Left renal cortex interstitium (tissue), 4 donors: ENCODE measurements at places on chromosomes 2 and 18. TPM values are rescaled to one million over a fixed set of nuclear protein-coding genes. Genes with fewer than 3 reads are reported as not detected.
A peak's percentile ranks its signal among the peaks of the same experiment; 100 is the strongest.

DNA sequence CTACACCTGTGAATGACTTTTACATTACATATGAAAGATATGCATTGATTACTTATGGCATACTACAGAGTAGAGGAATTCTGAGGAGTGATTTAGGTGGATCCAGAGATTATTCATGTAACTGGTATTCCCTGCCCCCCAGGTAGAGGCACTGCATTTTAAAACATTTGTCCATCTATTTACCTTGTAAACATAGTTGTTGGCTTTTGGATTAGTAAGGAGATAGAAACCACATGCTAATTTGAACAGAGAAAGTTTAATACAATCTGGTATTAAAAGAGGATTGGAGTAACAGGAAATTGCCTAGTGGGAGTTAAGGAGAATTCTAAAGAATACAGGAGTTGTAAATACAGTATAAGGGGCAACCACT lies 15.9 kb downstream of the GALNT3 start:
- no peak for DNase-seq

DNA sequence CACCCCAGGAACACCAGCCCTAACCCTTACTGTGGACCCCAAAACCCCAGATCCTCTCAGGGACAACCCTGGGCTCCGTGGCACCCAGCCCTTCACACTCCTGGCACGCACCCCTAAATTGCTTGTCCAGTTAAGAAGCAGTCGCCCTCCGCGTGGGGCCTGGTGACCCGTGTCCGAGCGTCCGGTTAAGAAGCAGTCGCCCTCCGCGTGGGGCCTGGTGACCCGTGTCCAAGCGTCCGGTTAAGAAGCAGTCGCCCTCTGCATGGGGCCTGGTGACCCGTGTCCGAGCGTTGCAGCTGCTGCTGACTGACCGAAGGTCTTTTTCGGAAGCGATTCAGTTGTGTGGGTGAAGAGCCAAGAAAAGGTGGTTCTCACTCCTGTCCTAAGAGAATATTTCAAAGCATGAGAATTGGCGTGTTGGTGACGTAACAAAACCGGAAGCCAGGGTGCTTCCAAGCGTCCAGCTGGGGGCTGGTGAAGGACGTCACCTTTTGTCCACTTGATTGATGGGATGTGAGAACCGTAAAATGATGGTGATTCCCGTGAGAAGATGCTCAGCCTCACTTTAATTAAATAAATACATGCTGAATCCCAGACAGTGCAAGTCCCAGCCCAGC lies 70.5 kb downstream of the KCNG2 start:
- DNase-seq = no peak

GULP1 gene
- polyA plus RNA-seq = 55.8 TPM

- DNase-seq = no peak
Measured at GRCh38 chr18:21682371-21683051, 22.1 kb downstream of the ABHD3 start.

PROKR1 gene
- 0.45 TPM for polyA plus RNA-seq

GRCh38 chr18:57035590-57035989 lies 111.3 kb upstream of the BOD1L2 start:
- no peak for DNase-seq

POTEI gene
- polyA plus RNA-seq = 0.17 TPM

DPP4 gene
- polyA plus RNA-seq = 110 TPM

DNA sequence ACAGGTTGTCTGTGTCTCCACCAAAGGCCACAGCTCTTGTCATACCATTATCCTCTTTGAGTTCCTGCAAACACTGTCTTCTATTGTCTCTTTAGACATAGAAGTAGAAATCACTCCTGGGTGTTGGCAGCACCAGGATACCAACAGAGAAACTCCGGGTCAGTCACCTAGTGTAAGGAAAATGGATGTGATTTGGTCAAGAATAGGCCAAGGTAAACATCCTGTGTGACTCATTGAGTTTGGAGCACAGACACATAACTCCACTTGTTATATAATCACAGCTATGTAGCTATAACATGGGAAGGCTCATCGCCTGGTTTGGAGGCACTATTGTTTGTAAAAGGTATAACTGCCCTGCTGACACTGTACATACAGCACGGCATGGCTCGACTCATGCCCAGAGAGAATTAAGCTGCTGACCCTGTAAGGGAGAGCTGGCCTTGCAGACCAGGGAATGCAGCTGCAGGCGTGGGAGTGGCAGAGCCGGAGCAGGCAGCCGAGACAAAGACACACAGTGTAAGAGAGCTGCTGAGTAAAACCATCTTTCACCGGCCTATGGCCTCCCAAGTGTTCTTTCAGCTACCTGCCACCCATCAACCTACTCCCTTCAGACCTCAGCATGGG lies 3.4 kb upstream of the TXNL1 start:
- no peak for DNase-seq

GRCh38 chr2:108907822-108908712 lies 81.0 kb downstream of the EDAR start:
- no peak for DNase-seq

GRCh38 chr2:167253025-167253424 lies 364.7 kb downstream of the XIRP2 start:
- no peak for DNase-seq

- DNase-seq = no peak
Measured at GRCh38 chr2:54429054-54429453, 27.1 kb upstream of the SPTBN1 start.

DNA sequence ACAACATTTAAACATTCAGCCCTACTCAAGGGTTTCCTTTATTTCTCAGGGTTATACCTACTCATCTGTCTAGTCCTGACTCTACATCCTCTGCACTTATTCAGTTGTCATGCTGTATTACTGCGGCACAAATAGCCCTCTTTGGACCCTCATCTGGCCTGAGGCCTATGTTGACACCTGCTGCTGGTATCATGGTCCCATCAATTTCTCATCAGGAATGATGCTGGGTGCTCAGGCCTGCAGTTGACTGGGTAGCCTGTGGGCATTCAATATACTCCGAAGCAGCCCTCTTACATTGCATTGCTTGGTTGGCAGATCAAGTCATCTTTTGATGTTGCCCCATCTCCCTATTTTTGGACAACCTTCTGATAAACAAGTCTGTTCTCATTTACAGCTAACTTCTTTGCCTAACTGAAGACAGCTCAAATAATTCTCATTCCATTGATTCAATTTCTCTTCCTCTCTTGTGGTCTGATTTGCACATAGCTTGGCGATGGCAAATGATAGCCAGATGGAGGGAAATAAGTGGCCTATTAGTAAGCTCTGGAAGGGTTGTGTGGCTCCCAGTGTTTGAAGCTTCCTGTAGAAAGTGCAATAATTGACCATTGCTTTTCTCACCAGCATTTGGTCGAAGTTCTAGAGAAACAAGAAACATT lies 19.1 kb upstream of the MC4R start:
- no peak for DNase-seq

DSG3 gene
- polyA plus RNA-seq = not detected

DNA sequence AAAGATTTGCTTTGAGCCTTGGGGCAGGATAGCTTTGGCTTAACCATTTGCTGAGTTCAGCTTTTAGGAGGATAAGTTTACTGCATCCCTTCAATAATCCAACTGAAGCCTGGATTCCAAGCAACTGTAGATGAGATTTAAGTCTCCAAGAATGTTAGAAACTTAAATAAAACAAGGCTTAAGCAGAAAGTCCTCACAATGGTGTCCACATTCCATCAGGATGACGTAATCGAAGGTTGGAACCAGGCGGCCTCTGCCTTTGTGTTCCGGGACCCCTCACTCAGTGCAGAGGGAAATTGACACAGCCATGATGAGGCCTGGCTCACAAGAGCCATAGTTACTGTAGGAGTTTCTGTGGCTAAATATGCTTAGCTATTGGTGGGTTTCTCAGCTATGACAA lies 260.4 kb downstream of the LPIN1 start:
- DNase-seq = peak; percentile 50

CCDC88A gene
- 89.2 TPM for polyA plus RNA-seq

- no peak for DNase-seq
Measured at GRCh38 chr2:74908748-74909444, 49.5 kb upstream of the POLE4 start.

TMEM178A gene
- 70.6 TPM for polyA plus RNA-seq

GPR45 gene
- polyA plus RNA-seq = not detected

GRCh38 chr2:211429256-211429920 lies 873.0 kb downstream of the CPS1 start:
- no peak for DNase-seq

ELAC1 gene
- polyA plus RNA-seq = 16.6 TPM

DNA sequence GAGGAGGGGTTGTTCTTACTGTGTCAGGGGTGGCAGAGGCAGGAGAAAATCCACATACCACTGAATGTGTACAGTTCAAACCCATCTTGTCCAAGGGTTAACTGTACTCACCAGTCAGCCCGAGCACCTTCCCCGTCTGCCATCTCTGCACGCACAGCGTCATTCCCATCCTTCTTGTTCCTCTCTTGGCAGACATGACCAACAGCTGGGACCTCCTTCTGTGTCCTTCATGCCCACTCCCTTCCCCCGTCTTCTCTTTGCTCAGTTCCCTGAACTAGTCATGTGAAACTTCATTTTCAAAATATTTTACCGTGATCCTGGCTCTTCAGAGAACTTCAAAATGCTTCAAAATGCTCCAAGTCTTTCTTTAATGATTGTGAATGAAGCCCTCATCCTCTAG lies 92.0 kb downstream of the FARSB start:
- DNase-seq = no peak

- no peak for DNase-seq
Measured at GRCh38 chr18:56115071-56116015, 523.0 kb downstream of the TXNL1 start.

DNA sequence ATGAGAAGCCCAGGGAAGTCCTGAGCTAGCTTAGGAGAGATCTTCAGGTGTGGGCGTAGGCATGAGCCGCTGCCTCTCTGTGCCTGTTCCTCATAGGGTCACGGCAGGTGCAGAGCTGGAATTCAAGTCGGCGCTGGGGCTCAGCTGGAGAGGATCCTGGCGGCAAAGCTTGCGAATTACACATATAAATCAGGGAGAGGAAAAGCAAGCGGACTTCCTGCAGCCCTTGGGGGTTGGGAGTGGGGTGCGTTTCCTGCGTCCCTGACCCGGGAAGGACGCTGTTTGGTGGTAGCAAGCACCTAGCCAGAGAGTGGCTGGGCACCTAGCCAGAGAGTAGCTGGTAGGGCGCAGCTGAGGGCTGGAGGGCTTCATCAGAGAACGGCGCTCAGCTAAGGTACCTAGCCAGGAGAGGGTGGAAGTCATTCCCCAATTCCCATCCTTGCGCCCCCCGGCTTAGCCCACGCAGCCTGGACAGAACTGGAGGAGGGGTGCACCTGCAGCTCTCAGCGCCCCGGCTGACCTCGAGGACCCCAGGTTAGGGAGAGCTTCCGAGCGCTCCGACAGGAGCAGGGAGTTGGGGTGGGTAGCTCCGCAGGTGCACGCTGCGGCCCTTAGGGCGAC lies 459 bp upstream of the EFR3B start:
- peak; percentile 64 for DNase-seq

CLEC4F gene
- polyA plus RNA-seq = 0.08 TPM

- DNase-seq = no peak
Measured at GRCh38 chr2:196169516-196169915, 1.9 kb downstream of the STK17B start.

DNA sequence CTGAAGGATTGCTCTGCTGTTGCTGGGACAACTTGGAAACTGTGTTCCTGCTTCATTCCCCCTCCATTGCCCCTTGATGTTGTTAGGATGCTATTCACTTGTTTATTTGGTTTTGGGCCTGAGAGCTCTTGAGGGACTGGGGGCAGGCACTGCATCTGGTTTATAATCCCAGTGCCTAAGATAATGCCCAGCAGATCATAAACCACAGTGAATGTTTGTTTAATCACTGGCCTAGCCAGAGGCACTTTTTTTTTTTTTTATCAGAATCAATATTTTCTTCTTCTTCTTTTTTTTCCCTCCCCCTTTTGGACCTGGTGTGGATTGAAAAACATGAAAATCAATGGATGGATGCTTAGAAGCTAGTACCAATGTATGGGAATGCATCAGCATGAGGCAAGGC lies 38.1 kb downstream of the KCNS3 start:
- DNase-seq = no peak

PSD4 gene
- polyA plus RNA-seq = 10.8 TPM

GRCh38 chr2:186648130-186648529 lies 45.7 kb upstream of the FAM171B start:
- no peak for DNase-seq

TTC31 gene
- polyA plus RNA-seq = 24.1 TPM

GRCh38 chr18:697012-697411 lies 15.4 kb downstream of the ENOSF1 start:
- DNase-seq = no peak
